ENCODE measurements at places on chromosomes 7 and 10. TPM values are rescaled to one million over a fixed set of nuclear protein-coding genes. Genes with fewer than 3 reads are reported as not detected.
A peak's percentile ranks its signal among the peaks of the same experiment; 100 is the strongest.

The ACBD5 gene
- total RNA-seq: 36.9 TPM

The SFXN3 gene
- 42.9 TPM for total RNA-seq

The SFTPA1 gene
- total RNA-seq: not detected

The KLHL7 gene
- 37.3 TPM for total RNA-seq

The ASB10 gene
- total RNA-seq: 4.0 TPM

The NUTM2A gene
- 2.3 TPM for total RNA-seq

The MYO3A gene
- not detected for total RNA-seq

DNA sequence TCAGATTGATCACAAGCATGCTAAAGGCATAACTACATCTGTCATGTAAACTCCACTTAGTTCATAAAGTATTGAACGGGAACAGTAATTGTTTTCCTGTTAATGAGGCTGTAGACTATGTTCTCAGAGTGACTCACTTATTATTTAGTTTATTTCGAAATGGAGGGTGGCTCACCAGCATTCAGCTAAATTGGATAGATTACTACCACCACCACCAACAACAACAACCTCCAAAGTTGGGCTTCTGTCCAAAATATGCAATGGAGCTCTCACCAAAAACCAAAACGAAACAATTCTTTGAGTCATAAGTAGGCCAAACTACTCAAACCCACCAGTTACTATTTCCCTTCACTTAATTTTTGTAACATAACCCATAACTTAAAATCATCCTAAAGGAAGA is 127.9 kb upstream of the NRBF2 start:
- H3K4me1 ChIP-seq: no peaks in the 10 kb centered on the region
- H3K27me3 ChIP-seq: no peaks in the 10 kb centered on the region
- H3K27ac ChIP-seq: no peak overlapping the region

- H3K27me3 ChIP-seq: no peaks in the 10 kb centered on the region
- DNase-seq: no peak
- H3K36me3 ChIP-seq: no peaks in the 10 kb centered on the region
- H3K4me3 ChIP-seq: peak overlapping the region; percentile 43
- no peaks in the 10 kb centered on the region for H3K4me1 ChIP-seq
Observed at GRCh38 chr10:132036153-132036886, 29.4 kb upstream of the JAKMIP3 start.

DNA sequence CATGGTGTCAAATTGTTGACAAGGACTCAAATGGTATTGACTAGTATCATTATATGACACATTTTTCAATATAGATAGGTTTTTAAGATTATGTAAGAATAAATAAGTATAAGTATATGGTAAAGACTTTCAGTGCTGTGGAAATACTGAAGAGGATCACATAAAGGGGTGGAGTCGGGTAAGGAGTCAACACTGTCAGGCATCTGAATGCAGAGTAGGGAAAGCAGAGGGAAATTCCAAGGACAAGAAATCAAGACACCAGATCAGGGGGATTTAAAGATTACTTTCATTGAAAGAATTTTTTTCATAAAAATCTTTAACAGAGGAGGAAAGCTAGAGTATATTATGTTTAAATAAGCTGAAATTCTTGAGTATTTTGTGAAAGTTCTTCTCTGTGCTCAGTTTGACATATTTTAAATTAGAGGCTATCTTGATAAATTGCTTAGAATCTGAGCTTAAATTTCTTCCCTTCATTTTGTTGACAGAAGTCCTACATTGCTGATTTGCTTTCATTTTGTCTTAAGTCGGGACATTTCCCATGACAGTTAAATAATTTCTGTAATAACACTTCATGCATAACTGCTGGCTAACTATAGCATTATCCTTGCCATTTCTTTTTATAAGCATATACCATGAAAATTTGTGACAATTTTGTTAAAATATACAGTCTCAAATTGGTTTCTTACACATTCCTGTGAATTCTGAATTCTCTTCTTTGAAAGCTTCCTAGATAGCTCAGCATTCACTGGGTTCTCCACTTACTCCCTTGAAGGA is 244.3 kb downstream of the PRKG1 start:
- no peak for DNase-seq
- H3K27me3 ChIP-seq: no peaks in the 10 kb centered on the region
- no peak overlapping the region for H3K27ac ChIP-seq
- peaks cover 14% of the 10 kb centered on the region for H3K4me1 ChIP-seq

DNA sequence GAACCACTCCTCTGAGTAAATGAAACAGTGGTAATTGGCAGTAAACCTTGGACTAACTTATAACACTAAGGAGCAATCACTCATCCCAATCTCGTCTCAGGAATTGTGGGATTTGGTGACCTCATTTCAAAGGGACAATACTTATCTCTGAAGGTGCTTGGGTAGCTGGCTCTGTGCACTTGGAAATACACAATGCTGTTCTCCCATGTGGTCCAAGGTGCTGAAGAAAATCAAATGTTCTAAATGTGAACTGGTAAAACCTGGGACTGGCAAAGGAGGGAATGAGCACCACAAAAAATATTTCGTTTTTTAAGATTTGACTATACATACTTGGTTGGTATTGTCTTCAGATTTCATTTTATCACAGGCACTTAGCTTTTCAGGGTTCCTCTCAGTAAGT is 1193.0 kb downstream of the SORCS1 start:
- DNase-seq: no peak
- H3K4me1 ChIP-seq: no peaks in the 10 kb centered on the region
- H3K27ac ChIP-seq: no peak overlapping the region
- no peaks in the 10 kb centered on the region for H3K27me3 ChIP-seq
- H3K36me3 ChIP-seq: no peaks in the 10 kb centered on the region
- H3K4me3 ChIP-seq: no peak overlapping the region

- peaks cover 43% of the 10 kb centered on the region for H3K4me1 ChIP-seq
- H3K36me3 ChIP-seq: no peaks in the 10 kb centered on the region
- no peaks in the 10 kb centered on the region for H3K27me3 ChIP-seq
- H3K27ac ChIP-seq: peak overlapping the region; percentile 53
Observed at GRCh38 chr7:55026867-55027490, 8.2 kb downstream of the EGFR start.

- H3K4me1 ChIP-seq: no peaks in the 10 kb centered on the region
- H3K36me3 ChIP-seq: no peaks in the 10 kb centered on the region
- no peak for DNase-seq
- H3K27ac ChIP-seq: no peak overlapping the region
- H3K4me3 ChIP-seq: no peak overlapping the region
Observed at GRCh38 chr10:27482984-27483956, 20.8 kb upstream of the RAB18 start.

GRCh38 chr10:130787821-130788220 is 523.7 kb downstream of the TCERG1L start:
- no peak overlapping the region for H3K4me3 ChIP-seq
- no peaks in the 10 kb centered on the region for H3K4me1 ChIP-seq
- H3K36me3 ChIP-seq: no peaks in the 10 kb centered on the region
- DNase-seq: no peak
- H3K27me3 ChIP-seq: no peaks in the 10 kb centered on the region
- H3K27ac ChIP-seq: no peak overlapping the region

DNA sequence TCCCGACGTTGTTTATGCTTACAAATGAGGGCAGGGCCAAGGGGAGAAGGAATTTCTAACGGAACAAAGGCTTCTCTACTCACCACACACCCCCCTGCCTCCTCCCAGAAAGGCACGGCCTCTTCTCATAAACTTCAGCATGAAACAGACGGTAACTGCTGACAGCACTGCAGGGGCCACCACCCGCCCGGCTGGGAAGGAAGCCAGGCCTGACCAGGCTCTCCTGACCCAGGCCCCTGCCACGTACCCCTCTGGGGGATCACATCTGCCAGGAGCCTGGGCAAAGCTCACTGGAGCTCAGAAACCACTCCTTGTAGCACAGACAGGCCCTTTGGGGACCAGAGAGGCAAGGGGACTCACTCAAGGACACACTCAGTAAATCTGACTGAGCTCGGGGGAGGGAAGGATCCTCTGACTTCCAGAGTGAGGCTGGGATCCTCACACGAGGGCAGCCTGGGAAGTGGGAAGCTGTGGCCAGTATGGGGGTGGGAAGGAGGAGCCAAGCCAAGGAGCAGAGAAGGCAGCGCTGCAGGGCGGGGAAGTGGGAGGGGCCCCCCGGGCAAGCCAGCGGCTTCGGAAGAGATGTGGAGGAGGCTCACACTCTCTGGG is 46.1 kb downstream of the ZCCHC24 start:
- H3K27me3 ChIP-seq: no peaks in the 10 kb centered on the region
- H3K36me3 ChIP-seq: peaks cover under 1% of the 10 kb centered on the region
- H3K27ac ChIP-seq: peak overlapping the region; percentile 86
- DNase-seq: peak; percentile 93
- no peak overlapping the region for H3K4me3 ChIP-seq

DNA sequence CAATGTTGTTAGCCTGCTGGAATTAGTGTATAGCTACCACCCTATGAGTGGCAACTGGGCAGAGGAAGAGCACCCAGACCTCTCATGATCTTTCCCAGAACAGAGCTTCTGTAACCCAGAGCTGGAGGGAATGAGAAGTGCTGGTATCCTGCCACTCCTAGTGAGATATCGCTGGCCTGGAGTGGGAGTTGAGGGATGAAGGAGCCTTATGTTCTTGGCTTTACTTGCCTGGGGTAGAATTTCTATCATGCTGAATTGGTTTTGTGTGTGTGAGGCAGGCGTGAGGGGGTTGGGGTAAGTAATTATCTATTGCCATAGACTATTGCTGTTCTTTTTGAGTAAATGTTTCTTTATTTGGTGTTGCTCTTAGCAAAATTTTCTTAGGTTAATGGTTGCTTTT is 146.6 kb downstream of the ATRNL1 start:
- H3K36me3 ChIP-seq: no peaks in the 10 kb centered on the region
- H3K27me3 ChIP-seq: no peaks in the 10 kb centered on the region

DNA sequence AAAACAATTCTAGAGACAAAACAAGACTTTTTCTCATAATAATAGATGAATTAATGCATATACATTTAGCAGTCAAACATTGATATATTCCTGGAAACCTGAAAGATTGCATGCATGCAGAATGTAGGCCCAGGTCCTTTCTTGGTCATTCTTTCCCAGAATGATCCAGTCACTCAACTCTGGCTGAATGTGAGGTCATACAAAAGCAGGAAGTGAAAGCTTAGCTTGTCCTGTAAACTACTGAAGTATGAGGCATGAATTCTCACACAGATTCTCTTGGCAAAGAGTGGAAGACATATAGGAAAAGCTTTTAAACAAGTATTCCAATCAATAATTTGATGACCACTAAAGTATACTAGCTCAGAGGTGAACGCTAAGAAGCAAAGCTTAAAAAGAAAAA is 253.9 kb downstream of the PPP1R3A start:
- H3K4me1 ChIP-seq: no peaks in the 10 kb centered on the region
- H3K27ac ChIP-seq: no peak overlapping the region
- no peak for DNase-seq
- no peaks in the 10 kb centered on the region for H3K27me3 ChIP-seq

- H3K36me3 ChIP-seq: no peaks in the 10 kb centered on the region
- DNase-seq: no peak
Observed at GRCh38 chr7:67950321-67951083, 953.9 kb downstream of the TYW1 start.
